ENCODE measurements at places on chromosomes 7 and 10. TPM values are rescaled to one million over a fixed set of nuclear protein-coding genes. Genes with fewer than 3 reads are reported as not detected.

- no peak for DNase-seq
These were observed 3.3 kb downstream of the INSYN2A start for GRCh38 chr10:127193125-127193524.

CYP2E1 gene
- 2.8 TPM for polyA plus RNA-seq

- DNase-seq: no peak
These were observed 116.3 kb downstream of the MDFIC start for GRCh38 chr7:115038158-115038557.

DNAH11 gene
- 3.3 TPM for polyA plus RNA-seq

PDE6C gene
- 2.2 TPM for polyA plus RNA-seq

- no peak for DNase-seq
These were observed 60.0 kb downstream of the RALA start for GRCh38 chr7:39683216-39683845.

ANKMY2 gene
- 34.6 TPM for polyA plus RNA-seq

DNA sequence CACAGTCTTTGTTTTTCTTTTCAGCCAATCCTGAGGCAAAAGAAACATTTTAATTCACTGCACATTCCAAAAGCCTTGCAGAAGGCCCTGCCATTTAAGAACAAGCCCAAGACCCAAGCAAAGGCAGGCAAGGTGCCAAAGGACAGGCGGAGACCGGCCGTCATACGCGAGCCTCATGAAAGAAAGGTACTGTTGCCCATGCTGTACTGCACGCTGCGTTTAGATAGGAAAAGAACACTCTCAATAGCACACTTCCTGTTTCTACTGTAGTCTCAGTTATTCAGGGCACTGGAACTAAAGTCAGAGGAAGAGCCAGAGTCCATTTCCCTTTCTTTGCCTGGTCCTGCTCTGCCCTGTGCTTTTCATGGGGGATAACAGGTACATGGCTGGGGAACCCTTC, 47.6 kb downstream of the BMS1 start:
- no peak for DNase-seq

FBH1 gene
- polyA plus RNA-seq: 87.3 TPM

DNA sequence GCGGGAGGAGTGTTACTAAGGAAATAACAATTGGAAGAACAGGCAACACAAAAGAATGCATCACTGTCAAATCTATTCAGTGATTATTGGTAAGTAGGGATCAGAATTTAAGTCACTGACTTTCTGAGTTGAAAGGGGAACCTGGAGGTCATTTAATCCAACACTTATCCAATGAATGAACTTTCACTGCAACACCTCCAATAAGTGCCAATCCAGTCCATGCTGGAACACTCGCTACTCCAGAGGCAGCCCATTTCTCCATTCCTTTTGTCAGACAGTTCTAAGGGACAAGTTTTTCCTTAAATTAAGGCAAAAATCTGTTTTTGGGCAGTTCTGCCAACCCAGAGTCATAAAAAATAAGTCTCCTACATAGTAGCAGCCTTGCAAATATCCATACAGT, 29.5 kb downstream of the FRA10AC1 start:
- no peak for DNase-seq

DNA sequence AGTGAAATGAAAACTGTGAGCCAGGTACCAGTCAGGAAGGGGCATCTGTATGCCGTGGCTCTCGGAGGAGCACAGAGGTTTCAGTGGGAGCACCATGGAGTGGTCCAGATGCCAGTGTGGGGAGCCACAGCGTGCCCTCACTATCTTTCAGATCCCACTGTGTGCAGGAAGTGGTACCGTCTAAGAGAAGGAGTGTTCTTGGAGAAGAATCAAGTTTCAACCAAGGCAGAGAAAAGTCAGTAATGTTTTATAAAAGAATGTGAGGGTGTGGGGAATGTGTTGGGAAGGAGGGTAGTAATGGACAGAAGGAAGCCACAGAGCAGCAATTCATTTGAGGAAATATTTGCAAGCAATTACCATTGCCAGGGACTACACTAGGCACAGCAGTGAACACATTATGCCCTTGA, 35.6 kb downstream of the PRKAR2B start:
- no peak for DNase-seq

- no peak for DNase-seq
These were observed 136.0 kb upstream of the WDR11 start for GRCh38 chr10:120715171-120715570.

- DNase-seq: no peak
These were observed 215.2 kb downstream of the HTR7 start for GRCh38 chr10:90642650-90643049.

CCL24 gene
- not detected for polyA plus RNA-seq

DNA sequence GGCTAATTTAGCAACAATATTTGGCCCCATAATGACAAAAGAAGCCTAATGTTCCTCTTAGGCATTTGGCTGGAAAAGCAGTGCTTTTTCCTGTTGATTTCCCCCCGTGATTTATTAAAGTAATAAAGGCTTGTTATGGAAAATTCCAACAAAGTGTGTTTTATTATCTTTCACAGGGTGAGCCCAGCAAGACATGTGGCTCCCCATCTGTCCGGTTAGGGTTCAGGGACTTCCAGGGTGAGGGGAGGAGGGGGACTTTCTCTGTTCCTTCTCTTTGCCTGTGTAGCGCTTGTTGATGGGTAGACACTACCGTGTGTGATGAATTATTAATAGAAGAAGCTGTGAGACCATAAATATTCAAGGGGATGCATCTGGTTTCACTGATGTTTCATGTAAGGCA, 39.0 kb downstream of the HTR5A start:
- DNase-seq: no peak

DNA sequence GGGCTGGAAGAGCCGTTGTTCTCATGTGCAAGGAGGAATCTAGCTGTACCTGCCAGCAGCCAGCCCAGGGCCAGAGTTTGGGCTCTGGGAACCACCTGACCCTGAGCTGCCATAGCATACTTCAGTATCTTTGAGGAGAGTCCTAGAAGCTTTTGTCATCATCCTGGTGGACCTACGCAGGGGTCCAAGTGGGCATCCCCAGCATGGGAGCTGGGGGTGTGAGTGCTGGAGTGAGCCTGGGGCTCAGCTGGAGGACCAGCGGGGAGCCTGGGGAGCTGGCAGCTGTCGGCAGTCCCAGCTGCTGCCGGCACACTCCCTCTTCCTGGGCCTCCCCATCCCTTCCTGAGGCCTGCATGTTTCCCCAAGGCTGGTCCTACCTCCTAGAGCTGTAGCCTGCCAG, 32.5 kb downstream of the C10orf105 start:
- DNase-seq: no peak

DOCK1 gene
- polyA plus RNA-seq: 70.0 TPM

- DNase-seq: no peak
These were observed 133.2 kb upstream of the PRR15 start for GRCh38 chr7:29430279-29430949.

GRCh38 chr10:99983280-99983988, 26.3 kb downstream of the DNMBP start:
- no peak for DNase-seq

GRCh38 chr7:123647106-123647730, 8.4 kb upstream of the LMOD2 start:
- DNase-seq: no peak

GRCh38 chr7:47186316-47186715, 395.6 kb downstream of the TNS3 start:
- no peak for DNase-seq

DNA sequence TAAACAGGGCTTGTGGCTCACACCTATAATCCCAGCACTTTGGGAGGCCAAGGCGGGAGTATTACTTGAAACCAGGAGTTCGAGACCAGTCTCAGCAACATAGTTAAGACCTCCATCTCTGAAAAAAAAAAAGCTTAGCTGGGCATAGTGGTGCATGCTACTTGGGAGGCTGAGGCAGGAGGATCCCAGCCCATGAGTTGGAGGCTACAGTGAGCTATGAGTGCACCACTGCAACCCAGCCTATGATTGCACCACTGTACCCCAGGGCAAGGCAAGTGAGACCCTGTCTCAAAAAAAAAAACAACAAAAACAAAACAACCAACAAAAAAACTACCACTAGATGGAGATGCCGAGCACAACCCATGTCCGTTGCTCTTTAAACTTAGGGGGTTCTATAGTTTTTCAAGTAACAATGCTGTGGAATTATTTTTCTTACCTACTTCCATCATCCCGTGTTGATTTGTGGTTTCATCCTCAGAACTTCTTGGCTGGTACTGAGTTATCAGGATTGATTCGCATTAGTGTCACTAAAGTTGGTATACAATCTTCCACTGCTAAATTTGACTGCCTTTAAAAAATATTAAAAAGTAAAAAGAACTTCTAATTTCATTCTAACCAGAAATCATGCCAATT, 12.2 kb upstream of the REPIN1 start:
- DNase-seq: no peak

GRCh38 chr7:101547022-101547915, 81.8 kb downstream of the MYL10 start:
- DNase-seq: no peak

DNA sequence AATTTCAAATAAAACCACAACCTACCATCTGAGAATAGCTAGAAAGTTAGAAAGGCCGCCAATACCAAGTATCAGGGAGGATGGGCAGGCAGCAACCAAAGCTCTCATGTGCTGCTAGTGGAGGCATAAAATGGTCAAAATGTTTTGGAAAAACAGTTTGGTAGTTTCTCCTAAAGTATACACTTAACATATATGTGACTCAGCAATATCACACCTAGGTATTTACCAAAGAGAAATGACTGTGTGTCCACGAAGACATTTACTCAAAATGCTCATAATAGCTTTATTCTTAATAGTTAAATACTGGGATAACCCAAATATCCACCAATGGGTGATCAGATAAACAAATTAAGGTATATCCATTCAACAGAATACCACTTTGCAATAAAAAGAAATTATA, 14.3 kb downstream of the RHEB start:
- DNase-seq: no peak

CALML5 gene
- polyA plus RNA-seq: not detected

DYNC1I1 gene
- polyA plus RNA-seq: 0.98 TPM

DNA sequence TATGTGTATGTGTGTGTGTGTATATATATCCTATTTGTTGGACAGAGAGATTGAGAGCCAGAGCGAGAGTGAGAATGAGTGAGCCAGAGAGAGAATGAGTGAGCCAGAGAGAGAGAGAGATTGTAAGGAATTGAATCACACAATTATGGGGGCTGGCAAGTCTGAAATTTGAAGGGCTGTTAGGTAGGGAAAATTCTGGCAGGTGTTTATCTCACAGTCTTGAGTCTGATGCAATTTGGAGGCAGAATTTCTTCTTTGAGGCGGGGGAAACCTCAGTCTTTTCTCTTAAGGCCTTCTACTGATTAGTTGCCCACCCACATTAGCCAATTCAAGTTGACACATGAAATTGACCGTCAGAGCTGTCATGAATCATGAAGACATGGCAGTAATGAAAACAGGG, 41.0 kb upstream of the WASL start:
- DNase-seq: no peak

DNA sequence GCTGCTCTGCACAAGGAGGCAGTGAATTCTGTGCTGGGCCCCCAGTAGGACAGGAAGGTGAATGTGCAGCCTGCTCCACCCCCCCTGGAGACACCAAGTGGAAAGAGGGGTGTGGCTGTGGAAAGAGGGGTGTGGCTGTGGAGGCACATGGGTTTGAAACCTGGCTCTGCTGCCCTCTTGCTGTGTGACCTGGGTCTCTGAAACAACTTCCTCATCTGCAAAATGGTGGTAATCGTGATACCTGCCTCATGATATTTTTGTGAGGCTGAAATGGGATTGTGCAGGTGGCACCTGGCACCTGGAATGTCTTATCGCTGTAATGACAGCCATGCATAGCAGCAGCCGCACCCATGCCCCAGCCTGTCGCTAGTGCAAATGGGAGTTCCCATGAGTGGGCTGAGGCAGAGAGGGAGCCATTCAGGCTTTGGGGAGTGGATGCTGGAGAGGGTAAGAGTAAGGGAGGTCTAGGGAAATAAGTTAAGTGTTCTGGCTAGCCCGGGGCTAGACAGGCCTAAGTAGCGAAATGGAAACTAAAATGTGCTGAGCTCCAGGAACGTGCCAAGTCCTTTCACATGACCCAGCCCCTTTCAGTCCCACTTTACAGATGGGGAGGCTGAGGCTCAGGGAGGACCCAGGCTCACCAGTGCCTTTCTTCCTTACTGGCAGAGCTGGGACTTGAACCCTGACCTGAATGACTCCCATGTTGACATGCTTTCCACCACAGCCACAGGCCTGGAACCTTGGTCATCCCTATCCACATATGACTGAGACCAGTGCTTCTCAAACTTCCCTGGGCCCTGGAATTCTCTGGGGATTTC, 35.0 kb downstream of the C10orf105 start:
- DNase-seq: no peak

- DNase-seq: no peak
These were observed 26.5 kb downstream of the PDE1C start for GRCh38 chr7:32043688-32044087.

DNA sequence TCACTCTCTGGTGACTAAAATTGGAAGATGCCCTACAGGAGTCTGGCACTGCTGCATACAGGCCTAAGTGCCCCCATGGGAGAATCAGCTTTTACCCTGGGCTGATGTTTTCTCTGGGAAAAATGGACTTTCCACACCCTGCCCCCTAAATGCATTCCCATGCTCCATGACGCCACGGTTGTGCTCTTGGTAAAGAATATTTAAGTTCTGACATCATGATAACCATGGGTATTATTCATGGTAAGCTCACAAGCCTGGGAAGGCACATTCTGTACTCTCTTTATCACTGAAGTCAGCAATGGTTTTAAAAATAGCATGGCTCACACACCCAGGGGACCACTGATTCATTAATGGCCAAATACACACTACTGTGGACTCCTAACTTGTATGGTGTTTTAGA, 43.4 kb downstream of the HIPK2 start:
- no peak for DNase-seq

GRCh38 chr7:29318853-29319718, 124.5 kb downstream of the CHN2 start:
- no peak for DNase-seq

- DNase-seq: no peak
These were observed 64.7 kb upstream of the ECHDC3 start for GRCh38 chr10:11677480-11677879.

DNA sequence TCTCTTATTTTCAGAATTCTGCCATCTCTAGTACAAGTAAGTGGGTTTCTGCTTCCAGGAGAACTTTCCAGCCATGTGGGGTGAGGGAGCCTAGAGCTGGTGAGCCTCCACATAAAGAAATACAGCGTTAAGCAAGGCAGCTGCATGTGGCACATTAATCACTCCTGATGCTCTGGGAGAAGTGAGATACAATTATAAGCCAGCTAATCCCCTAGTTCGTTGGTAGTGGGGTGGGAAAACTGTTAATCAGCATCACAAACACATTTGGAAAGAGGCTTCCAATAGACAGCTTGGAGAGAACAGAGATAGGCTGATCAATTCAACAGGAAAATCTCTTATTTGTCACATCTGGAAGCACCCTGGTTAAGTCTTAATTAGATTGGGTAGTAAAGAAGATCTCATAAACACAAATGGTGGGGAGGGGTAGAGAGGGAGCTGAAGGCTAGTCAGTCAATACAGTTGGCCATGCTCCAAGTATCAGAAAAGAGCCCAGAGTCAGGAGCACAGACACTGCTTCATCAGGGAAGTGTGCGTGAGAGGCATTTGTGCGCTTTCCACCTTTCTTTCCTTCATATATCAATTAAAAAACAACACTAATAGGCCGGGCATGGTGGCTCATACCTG, 130.6 kb downstream of the SORCS1 start:
- DNase-seq: no peak

- no peak for DNase-seq
These were observed 346.6 kb upstream of the KLF6 start for GRCh38 chr10:4131407-4132215.

NEUROD6 gene
- not detected for polyA plus RNA-seq

GRCh38 chr10:112756235-112756527, 193.9 kb upstream of the TCF7L2 start:
- no peak for DNase-seq

All from left kidney (tissue), 8 donors.